BJ (cell line): ENCODE measurements at places on chromosomes 2 and 18.
A peak's percentile ranks its signal among the peaks of the same experiment; 100 is the strongest.

- no peak for DNase-seq
These were observed 20.0 kb downstream of the CCDC138 start for GRCh38 chr2:108806371-108807113.

GRCh38 chr18:9321017-9321452 is 13.5 kb upstream of the TWSG1 start:
- DNase-seq: no peak

GRCh38 chr18:12862467-12862866 is 21.6 kb downstream of the PTPN2 start:
- no peak for DNase-seq

DNA sequence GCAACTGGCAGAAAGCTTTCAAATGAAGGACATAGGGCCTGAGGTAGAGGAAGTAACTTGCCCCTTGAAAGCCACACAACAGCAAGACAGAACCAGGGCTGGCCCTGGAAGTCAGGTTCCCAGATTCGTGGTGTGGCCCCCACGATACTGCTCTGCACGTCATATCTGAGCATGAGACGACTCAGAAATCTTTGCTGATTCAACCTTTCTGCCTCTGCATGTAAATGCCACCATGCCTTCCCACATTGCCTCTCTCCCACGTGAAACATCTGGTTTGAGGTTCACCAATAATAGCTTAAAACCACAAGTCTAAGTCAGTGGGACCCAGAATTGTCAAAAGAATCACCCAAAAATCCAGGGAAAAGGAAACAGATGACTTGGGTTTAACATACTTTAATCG is 214.0 kb upstream of the TRIB2 start:
- no peak for DNase-seq

GRCh38 chr2:49291619-49292018 is 137.3 kb upstream of the FSHR start:
- DNase-seq: no peak

DNA sequence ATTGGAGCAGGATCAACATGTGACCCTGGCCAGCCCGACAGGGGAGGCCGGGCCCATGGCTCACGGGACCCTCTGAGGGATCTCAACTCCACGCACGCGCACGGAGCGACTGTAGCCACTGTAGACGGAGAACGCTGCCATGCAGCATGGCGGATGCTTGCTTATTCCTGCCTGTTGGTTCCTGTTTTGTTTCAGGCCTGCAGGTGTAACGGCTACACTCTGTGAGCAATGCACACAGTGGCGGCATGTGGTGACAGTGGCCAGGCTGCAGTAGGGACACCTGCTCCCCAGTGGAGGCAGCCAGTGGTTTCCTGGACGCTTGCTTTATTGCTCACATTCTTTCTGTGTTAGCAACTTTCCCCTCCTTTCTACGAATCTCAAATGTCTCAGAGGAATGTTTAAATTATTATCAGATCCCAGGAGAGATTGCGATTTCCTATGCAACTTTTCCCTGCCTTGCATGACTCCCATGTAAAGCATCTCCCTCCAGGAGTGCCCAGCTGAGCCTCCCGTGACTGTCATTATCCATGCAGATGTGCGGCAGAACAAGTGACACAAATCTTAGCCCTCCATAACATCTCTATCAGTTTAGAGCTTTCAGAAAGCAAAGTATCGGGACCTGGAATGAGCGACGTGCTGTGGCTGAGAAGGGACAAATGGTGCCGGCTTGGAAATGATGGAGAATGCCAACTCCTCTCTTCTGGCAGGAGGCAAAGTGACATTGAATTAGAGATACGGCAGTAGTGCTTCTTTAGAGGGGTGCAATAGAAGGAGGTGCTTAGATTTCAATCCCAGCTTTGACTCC is 209.7 kb downstream of the ASB1 start:
- peak; percentile 92 for DNase-seq

GRCh38 chr2:173739006-173739405 is 226.2 kb downstream of the SP3 start:
- no peak for DNase-seq

DNA sequence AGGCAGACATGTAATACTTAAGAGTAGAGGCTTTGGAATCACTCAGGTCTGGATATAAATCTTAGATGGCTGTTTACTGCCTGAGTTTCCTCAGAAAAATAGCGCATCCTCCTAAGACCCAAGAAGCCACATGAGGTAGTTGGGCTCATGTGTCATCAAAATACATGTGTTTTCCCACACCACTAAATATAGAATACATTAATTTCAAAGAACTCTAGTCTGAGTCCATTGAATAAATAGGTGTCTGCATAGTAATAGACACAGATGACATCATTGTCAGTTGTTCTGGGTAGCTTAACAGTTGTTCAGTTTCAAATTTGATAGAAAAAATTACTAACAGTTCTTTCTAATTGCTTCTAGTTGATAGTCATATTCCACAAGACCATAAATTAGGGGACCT is 9.6 kb downstream of the PPP1R1C start:
- DNase-seq: no peak

GRCh38 chr2:205451901-205452512 is 230.3 kb upstream of the NRP2 start:
- DNase-seq: no peak

DNA sequence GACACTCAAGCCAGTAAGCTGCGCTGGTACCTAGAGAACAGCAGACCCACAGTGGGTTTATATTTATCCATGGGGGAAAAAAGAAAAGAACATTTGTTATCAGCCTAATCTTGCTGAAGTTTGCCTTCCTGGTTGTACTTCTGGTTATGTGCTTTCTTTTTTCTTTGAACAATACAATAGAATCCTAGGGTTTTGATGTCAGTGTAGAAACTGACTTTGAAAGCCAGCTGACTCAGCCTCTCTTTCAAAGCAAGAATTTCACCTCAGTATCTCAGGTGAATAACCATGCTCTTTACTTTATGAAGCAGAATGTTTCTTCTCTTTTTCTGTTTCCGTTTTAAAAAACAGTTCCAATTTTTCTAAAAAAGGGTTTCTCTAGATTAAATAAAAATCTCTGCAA is 78.4 kb downstream of the CD8B2 start:
- DNase-seq: no peak
